ENCODE measurements at places on chromosomes 16 and 17.

- peak; percentile 61 for DNase-seq
These were observed 11.0 kb downstream of the ACSM3 start for GRCh38 chr16:20774703-20775362.

- DNase-seq: no peak
These were observed 2.8 kb downstream of the RPL23A start for GRCh38 chr17:28722417-28723158.

GRCh38 chr16:86854058-86854621, 275.8 kb downstream of the FOXL1 start:
- no peak for DNase-seq

DNA sequence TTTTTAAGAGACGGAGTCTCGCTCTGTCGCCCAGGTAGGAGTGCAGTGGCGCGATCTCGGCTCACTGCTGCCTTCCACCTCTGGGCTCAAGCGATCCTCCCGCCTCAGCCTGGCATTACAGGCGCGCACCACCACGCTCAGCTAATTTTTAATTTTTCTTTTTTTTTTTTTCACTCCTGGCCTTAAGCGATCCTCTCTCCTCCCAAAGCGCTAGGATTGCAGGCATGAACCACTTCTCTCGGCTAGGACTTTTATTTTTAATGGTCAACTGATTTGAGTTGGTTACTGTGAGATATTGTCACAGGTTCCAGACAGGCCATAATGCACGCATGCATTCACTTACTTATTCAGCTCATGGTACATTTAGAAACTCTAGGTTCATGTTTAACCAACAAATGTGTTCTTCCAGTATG, 888 bp downstream of the PIGW start:
- no peak for DNase-seq

- DNase-seq: no peak
These were observed 39.6 kb upstream of the TMEM97 start for GRCh38 chr17:28279411-28279810.

GRCh38 chr17:10992106-10992880, 154.4 kb upstream of the PIRT start:
- no peak for DNase-seq

- no peak for DNase-seq
These were observed 1.9 kb upstream of the CCDC102A start for GRCh38 chr16:57538235-57538721.

- DNase-seq: no peak
These were observed 4.8 kb downstream of the MLYCD start for GRCh38 chr16:83903751-83904150.

- DNase-seq: no peak
These were observed 23.6 kb downstream of the INTS2 start for GRCh38 chr17:61904094-61904710.

DNA sequence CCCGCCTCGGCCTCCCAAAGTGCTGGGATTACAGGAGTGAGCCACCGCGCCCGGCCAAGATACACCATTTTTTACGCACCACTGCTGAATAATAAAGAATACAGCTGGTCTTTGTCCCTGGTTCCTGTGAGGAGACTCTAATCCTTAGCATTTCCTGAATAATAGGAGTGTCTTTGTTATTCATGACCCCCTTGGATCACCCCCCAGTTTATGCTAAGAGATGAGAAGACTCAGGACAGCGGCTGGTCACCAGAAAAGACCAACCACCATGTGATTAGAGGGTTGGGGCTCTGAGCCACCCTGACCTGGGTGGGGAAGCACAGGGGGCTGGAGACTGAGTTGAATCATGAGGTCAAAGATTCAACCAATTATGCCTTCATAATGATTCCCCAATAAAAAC, 17.3 kb downstream of the PHLPP2 start:
- DNase-seq: no peak

GRCh38 chr17:74216505-74216904, 3.1 kb downstream of the TTYH2 start:
- no peak for DNase-seq

DNA sequence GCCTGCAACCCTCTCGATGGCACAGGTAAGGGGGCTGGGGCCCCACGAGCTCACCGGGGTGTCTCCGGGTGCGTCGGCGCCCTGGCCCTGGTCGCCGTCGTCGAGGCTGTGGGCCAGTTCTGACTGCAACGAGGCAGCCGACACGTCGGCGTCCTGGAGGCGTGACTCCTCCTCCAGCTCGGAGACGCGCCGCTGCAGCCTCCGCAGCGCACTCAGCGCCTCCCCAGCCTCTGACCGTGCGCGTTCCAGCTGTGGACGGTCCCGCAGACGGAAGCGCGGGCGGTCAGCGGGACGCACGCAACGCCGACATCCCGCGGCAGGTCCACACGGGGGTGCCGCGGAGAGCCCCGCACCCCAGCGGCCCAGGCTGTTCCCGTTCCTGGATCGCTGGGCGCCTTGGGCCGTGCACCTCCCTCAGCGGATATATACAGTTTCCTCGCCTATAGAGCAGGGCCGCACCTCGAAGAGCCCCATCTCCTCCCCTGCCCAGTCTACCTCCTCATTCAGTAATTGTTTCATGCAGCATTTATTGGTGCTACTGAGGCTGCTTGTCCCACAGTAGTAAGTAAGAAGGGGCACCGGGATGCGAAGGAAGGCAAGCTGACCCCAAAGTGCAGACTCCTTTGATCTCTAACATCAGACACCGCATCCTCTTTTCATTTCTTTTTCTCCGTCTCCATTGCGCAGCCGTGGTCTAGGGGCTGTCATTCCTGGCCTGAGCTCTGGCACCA, 5.8 kb downstream of the THOC6 start:
- no peak for DNase-seq

DNA sequence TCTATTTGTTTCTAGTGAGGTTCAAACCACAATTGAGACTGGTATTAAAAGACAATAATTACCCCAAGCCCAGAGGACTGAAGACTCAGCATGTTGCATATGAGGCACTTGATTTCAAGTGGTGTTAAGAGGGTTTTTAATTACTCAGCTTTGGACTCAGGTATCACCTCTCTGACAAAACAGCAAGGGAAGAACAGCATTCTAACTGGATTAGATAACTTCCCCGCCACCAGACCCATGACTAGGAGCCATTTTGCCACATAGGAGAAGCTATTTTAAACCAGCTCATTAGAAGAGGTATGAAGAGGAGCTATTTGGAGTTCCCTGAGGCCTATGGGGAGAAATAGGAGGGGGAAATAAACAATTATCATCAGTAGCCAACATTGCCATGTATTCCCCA, 226.1 kb upstream of the TOX3 start:
- no peak for DNase-seq

DNA sequence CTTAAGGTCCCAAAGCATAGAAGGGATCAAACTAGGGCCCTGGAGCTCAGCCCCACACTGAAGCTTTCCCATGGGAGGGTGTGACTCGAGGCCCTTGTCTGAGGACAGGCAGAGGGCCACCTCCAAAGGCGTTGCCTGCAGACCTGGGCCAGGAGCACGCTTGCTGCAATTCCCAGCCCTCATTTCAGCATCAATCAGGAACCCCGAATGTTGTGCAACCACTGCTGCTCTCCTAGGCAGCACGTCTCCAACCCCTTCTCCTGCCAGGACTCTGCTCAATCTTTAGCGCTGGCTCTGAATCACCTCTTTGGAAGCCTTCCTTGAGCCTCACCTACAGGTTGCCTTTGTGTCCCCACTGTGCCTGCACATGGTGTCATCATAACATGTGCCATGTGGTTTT, 14.0 kb upstream of the ATP2C2 start:
- no peak for DNase-seq

- no peak for DNase-seq
These were observed 7.5 kb downstream of the TMEM235 start for GRCh38 chr17:78238823-78239488.

GRCh38 chr16:15830832-15831451, 25.9 kb downstream of the MYH11 start:
- DNase-seq: no peak

- DNase-seq: no peak
These were observed 212.5 kb downstream of the TANC2 start for GRCh38 chr17:63178530-63178929.

- no peak for DNase-seq
These were observed 18.5 kb downstream of the TOP2A start for GRCh38 chr17:40399185-40399584.

GRCh38 chr17:61477204-61477834, 25.1 kb downstream of the TBX4 start:
- no peak for DNase-seq

DNA sequence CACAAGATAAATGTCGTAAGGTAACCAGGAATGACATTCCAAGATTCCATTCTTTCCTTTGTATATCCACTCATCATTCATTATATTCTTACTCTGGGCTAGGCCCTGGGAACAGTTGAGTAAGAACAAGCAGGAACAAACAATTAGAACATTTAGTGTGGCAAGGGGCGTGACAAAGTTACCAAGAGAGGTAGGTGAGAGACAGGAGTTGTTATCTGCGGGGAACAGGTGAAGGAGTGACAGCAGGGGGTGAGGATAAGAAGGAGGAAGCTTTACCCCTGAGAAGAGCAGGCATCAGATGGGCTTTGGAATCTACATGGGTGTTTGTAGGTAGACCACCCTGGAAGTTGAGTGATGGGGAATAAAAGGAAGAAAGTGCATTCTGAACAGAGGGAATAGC, 568.9 kb downstream of the WWOX start:
- DNase-seq: no peak

GRCh38 chr16:87369796-87370719, 13.5 kb downstream of the FBXO31 start:
- DNase-seq: no peak

DNA sequence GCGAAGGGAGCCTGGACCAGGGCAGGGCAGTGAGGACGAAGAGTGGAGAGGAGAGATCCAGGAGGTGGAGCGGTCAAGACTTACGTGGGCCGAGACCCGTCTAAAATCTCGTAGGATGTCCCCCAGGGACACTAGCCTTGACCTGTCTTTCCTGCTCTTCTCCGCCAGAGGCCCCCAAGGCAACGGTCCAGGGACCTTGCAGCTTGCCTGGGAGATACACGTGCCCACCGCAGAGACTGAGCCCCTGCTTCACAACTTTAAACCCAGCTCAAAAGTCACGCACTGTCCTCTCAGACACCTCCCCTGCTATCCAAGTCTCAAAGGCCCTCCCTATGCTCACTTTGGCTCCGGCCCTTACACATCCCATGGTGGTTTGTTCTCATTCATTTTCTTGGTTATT, 9.4 kb downstream of the TIGD7 start:
- DNase-seq: no peak

DNA sequence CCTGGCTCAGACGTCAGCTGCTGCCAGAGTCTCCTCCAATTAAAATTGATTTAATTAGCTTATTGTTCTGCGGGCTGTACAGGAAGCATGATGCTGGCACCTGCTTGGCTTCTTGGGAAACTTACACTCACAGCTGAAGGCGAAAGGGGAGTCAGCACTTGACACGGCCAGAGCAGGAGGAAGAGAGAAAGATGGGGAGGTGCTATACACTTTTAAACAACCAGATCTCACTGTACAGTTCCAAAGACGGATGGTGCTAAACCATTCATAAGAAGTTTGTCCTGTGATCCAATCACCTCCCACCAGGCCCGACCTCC, 1.4 kb upstream of the PRDM7 start:
- DNase-seq: no peak

GRCh38 chr16:8967132-8967821, 3.6 kb upstream of the USP7 start:
- DNase-seq: no peak

DNA sequence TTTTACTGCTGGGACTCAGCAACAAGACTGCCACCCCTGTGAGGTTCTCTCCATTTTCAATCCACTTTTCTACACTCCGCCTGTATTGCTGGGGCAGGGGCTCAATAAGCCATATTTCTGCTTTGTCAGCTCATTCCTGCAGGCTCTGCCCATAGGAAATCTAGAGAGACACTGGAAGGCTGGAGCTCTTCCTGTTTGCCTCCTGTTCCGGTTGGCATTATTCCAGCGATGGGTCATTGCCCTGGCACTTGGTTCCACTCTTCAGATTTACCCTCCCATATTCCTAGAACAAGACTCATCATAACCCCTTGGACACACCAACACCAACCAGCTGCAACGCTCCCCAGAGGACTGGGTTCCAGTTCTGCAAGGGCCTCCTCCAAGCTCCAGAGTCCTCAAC, 210.4 kb downstream of the CA10 start:
- DNase-seq: no peak

DNA sequence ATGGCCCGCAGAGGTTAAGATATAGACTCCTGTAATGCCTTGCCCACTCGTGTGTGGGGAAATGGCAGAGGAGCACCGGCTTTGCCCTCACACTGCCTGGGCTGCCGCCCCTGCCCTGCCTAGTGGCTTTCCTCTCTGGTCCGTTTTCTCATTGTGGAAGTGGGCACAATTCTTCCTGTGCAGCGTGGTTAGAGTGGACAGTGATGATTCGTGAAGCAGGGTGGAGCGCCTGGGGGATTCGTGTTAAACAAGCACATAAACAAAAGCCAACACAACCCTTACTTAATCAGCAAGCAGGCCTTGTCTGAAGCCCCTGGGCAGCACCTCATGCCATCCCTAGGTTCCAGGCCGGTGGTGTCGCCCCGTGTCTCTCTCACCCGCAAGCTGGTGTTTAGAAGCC, 269.7 kb downstream of the SEC14L1 start:
- DNase-seq: no peak

- no peak for DNase-seq
These were observed 244.2 kb downstream of the GSG1L start for GRCh38 chr16:27819356-27819755.
